ENCODE measurements at places on chromosomes 7 and 10.
A peak's percentile ranks its signal among the peaks of the same experiment; 100 is the strongest.

GRCh38 chr7:13231216-13231615 is 543.8 kb downstream of the ARL4A start:
- no peak for DNase-seq

GRCh38 chr7:75072981-75073283 is 670 bp downstream of the RCC1L start:
- no peak for DNase-seq

DNA sequence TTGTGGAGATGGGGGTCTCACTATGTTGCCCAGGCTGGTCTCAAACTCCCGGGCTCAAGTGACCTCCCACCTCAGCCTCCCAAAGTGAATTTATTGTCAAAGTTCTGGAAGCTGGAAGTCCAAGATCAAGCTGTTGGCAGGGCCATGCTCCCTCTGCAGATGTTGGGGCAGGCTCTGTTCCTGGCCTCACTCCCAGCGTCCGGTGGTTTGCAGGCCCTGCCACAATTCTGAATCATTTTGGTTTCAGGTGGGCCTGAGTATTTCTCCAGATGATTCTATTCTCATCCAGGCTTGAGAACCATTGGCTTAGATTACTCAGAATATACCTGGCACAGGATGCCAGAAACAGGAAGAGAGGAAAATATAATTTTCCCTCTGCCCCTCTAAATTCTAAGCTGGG is 737.4 kb downstream of the TNS3 start:
- no peak for DNase-seq

GRCh38 chr10:95500097-95500496 is 61.1 kb downstream of the SORBS1 start:
- DNase-seq, result no peak

DNA sequence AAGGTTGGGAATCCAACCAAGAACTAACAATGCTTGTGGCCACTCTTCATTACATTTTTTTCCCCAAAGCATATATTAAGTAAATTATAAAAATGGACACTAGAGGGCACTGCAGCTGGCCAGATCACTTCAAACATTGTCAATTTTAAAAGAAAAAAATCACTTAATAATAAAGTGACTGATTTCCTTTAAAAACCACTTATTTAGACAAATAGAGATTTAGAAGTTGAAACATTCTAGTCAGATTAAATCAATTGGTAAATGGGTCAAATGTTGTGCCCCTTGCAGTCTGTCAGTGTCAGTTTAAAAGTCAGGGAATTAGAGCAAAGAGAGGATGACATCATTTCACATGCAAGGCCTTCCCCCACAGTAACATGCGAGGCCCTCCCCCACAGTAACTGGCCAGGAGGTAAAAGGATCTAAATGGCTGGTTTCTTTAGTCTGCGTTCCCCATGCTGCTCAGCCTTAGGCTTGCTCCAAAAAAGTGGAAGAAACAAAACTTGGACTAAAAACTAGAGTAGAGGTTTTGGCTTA is 177.9 kb downstream of the SKAP2 start:
- peak; percentile 79 for DNase-seq

DNA sequence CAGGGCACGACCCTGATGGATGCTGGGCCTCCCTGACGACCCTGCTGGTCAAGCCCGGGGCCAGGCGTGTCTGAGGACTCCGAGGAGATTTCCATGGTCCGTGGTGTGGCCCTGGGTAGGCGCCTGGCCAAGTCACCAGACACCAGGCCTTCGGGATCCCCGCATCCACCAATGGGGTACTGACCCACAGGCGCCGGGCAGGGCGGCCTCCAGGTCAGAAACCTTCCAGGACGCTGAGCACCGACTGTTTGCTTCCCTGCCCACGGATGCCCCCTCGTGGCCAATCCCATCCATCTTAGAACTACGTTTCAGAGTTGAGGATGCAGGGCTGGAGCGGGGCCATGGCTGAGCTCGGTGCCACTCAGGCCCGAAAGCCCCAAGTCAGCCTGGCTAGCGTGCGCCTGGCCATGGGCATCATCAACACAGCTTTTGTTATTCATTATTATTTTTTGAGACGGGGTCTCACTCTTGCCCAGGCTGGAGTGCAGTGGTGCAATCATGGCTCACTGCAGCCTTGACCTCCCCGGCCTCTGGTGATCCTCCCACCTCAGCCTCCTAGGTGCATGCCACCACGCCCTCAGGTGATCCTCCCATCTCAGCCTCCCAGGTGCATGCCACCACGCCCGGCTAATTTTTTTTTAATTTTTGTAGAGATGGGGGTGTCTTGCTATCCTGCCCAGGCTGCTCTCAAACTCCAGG is 7.1 kb upstream of the AMZ1 start:
- DNase-seq, result peak; percentile 75

DNA sequence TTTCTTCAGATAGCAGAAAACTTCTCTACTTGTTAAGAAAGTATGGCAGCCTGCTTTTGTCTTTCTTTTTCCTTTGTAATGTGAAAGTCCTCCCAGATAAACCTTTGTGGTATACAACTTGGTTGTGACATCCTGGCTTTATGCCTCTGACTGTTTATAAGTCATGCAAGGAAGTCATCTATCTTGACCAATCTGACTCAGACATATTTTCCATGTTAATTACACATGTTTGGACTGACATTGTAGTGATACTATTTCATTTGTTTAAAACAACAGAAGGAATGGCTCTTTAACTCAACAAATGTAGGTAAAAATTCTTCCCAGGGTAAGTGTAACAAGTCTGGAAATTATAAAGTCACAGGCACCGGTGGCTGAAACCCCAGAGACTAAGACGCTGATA is 341.6 kb upstream of the MEOX2 start:
- DNase-seq, result no peak

- no peak for DNase-seq
These were observed 126.5 kb downstream of the ARID5B start for GRCh38 chr10:62027841-62028501.

DNA sequence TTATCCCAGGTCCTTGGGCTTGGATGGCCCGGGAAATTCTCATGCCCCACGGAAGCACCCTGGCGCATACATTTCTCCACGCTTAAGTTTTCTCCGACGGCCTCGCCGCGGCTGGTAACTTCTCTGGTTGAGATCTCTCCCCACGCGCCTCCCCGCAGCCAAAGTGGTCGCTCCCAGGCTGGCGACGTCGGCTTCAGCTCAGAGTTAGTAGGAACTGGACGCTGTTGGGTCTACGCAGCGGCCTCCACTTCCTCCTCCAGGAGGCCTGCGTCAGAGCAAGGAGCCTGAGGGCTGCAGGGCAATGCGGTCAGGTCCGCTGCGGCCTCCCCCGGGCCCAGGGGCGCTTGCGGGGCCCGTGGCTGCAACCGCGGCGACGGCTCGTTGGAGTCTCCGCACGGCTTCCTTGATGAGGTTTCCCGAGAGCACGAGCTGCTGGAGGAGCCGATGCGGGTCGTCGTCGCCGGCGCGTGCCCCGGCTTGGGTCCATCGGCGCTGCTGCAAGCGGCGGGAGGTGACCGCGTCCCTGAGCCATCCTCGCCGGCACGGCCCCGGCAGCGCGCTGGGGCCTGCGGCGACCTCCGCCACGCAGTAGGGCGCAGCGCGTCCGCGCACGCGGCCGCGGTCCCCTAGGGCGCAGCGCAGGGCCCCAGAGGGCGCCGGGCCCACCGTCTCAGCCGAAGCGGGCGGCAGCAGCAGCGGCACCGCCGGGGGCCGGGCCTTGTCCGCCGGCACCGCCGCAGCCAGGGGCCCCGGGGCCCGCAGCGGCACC is 744 bp downstream of the FRAT2 start:
- DNase-seq, result peak; percentile 89

GRCh38 chr10:78754269-78755062 is 314.3 kb upstream of the ZMIZ1 start:
- peak; percentile 39 for DNase-seq

DNA sequence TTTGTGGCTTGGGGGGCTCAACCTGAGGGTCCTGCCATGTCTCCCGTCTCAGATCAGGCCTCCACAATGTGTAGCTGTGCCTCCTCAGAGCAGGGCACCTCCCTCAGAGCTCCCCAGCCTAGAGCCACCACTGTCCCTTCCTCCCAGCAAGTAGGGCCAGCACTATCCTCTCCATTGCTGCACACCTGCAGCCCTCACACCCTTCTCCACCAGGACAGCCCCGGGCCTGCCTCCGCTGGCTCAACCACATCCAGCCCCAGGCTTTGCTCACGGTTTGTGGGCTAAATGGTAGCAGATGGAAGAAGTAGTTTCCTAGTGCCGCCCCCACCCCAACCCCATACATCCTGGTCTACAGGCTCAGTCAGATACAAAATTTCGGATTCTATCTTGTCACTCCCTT is 10.1 kb downstream of the NFKB2 start:
- DNase-seq, result no peak

GRCh38 chr10:116809483-116810119 is 39.7 kb upstream of the ENO4 start:
- DNase-seq, result peak; percentile 7

DNA sequence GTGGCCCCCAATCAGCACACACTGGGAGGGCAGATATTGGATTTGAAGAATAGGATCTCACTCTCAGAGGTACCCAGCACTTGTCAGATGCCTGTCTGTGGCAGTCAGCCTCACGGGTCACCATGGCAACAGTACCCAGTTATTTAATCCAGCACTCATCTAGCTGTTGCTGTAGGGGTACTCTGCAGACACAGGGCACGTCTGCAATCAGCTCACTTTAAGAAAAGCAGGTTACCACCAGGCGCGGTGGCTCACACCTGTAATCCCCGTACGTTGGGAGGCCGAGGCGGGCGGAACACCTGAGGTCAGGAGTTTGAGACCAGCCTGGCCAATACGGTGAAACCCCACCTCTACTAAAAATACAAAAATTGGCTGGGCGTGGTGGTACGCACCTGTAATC is 11.9 kb downstream of the SFXN4 start:
- DNase-seq, result no peak

- DNase-seq, result no peak
These were observed 418.1 kb downstream of the GFRA1 start for GRCh38 chr10:115854740-115855435.

GRCh38 chr10:4073912-4074311 is 288.9 kb upstream of the KLF6 start:
- no peak for DNase-seq

DNA sequence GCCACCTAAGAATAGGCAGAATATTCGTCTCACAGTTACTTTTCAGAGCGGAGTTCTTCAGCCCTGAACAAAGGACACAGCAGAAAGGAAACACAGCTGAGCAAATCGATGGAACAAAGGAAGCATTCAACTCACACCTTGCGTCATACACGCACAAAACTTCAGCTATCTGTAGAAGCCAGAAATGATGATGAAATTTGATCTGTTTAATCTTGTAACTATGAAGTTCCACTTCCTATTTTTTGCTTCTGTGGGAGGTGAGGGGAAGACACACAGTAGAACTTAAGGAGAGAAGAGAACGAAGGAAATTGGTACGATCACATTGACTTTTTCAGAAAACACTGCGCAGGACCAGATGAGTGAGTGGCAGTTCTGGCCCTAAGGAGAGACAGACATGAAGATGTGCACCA is 26.2 kb downstream of the FAM171A1 start:
- peak; percentile 66 for DNase-seq

- no peak for DNase-seq
These were observed 486 bp upstream of the SORCS1 start for GRCh38 chr10:107164992-107165391.

DNA sequence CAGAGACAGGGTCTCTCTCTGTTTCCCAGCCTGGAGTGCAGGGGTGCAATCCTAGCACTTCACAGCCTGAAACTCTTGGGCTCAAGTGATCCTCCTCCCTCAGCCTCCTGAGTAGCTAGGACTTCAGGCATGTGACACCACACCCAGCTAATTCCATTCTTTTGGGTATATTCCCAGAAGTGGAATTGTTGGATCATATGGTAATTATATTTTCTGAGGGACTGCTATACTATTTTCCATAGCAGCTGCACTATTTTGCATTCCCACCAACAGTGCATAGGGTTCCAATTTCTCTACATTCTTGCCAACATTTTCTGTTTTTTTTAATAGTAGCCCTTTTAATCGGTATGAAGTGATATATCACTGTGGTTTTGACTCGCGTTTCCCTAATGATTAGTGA is 30.0 kb upstream of the RAB11FIP2 start:
- DNase-seq, result no peak

DNA sequence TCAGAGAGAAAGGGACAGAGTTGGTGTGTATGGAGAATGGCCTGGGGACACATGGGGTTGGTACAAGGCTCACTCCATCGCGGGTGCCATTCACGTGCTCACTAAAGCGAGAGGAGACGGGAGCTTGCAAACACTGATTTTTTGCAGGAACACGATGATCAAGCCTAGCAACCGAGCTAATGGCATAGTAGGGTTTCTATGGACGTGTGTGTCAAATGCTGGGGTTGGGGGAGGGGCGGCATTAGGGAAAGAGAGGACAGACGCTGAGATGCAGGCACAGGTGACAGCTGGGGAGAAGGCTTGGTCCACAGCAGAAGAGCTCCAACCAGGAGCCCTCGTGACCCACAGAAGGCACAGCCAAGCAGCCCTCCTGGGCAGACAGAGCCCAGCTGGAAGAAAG is 33.9 kb downstream of the RCC1L start:
- no peak for DNase-seq

GRCh38 chr10:46228563-46229071 is 58.2 kb upstream of the ANTXRL start:
- DNase-seq, result peak; percentile 54

DNA sequence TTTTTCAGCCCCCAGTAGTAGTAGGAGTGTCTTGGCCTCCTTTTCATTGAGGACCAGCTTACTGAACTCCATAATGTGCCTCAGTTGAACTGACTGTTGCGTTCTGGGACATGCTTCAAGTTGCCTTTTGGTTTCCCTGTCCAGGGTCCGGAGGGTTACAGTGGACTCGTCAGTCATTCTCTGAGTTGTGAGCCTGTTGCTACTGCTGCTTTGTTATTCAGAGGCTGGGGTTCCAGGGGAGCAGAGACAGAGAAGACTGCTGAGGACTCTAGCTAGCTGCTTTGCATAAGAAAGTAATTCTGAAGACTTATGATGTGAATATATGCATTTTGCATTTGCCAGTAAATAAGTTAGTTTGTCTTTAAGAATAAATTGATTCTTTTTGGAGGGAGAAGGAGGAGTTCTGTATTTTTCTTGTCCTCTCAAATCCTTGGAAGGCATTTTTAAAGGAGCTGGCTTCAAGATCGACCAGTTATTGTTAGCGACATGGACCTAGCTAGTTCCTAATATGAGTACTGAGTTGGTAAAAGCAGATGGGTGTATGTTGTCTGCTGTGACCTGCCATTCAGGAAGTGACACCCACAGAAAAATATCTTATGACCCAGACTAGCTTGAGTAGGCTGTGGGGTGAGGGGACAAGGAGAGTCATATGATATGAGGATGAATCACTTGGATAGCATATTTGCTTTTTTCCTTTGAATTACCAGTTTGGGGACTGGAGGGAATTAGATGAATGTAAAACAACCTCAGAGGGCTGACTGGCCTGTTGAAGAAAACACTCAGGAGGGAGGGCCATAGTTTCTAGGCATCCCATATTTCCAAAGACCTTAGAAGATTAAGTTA is 8.3 kb downstream of the PI4K2A start:
- DNase-seq, result peak; percentile 97

DNA sequence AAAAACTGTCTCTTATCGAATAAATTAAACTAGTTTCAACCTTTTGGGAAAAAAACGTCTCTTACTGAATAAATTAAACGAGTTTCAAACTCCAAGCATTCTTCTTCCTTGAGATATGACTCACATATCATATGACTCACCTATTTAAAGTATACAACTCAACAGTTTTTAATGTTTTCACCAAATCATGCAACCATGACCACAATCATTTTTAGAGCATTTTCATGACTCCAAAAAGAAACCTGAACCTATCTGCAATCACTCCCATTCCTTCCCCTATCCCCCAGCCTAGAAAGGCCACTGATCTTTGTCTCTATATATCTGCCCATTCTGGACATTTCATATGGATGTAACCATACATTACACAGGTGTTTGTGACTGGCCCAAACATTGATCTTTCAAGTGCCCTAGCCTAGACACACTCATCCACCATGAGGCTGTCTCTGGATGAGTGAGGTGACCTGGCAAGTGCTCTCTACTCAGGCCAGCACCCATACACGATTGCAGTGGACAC is 115.3 kb downstream of the PIP4K2A start:
- DNase-seq, result peak; percentile 35

Data from inflammatory macrophage treated with lipopolysaccharide for 4 hours (primary cell).